Activated CD4-positive, alpha-beta T cell treated with anti-CD3 and anti-CD28 coated beads, Interleukin-2, Interleukin-4, amounts not matched to agents 100 ng/mL and 50 ng/mL, durations not matched to agents 16 hours and 8 hours (primary cell): ENCODE measurements at places on chromosomes 12 and 14.

DNA sequence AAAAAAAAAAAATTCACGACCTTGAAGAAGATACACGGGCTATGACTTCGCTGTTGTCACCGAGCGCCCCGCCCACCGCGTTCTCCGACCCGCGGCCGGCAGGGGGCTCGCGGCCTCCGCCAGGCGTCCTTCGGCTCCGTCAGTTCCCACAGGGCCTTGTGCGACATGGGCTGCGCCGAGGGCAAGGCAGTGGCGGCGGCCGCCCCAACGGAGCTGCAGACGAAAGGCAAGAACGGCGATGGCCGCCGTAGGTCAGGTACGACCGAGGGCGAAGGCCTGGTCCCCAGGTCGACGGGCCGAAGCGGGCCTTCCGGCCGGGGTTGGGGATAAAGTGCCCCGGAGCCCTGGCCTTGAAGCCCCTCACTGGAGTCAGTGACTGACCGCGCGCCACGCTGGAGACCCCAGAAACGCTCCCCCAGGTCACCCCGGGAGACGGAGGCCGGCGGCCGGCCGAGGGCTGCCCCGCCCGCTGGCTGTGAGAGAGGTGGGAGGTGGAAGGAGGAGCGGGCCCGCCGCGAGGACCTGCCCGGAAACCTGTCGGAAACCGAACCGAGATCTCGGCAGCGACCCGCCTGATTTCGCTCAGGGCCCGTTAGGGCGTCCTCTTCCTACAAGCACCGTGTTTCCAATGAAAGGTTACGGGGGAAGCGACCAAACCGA is at the start of gene TXNRD1:
Gene TXNRD1, plus strand, starts transcription at position 142 of the 660 bp plus-strand sequence. Its CDS starts 24 bp downstream, at position 166.
- DNase-seq: peak; percentile 84

DNA sequence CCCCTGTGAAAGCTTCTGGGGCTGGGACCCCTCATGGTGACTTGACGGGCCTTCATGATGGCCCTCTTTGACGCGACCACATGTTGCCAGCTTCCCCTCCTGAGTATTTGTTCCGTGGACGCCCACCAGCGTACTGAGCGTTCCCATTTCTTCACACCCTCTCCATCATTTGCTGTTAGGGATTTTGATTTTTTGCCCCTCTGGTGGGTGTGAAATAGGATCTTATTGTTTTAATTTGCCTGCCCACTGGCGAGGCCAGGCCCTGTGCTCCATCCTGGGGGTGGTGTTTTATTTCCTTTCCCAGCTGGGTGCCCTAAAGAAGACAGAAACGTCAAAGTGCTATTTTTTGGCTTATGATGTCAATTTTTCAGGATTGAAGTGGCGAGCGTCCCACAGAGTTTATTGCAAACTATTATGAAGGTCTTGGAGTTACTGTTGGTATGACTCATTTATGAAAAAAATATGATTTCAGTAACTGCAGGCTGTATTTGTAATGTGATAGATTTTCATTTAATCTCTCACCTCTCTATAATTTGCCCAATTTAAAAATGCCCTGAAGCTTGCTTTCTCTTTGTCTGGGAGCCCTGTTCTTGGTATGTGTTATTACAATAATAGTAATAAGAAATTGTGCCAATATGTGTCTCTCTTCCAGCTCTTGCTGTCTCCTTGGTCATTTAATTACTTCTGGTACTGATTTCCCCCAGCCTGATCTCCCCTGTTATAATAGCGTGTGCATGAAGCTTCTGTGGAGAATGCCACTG is 99.6 kb downstream of the SLC25A47 start:
- DNase-seq: no peak

DNA sequence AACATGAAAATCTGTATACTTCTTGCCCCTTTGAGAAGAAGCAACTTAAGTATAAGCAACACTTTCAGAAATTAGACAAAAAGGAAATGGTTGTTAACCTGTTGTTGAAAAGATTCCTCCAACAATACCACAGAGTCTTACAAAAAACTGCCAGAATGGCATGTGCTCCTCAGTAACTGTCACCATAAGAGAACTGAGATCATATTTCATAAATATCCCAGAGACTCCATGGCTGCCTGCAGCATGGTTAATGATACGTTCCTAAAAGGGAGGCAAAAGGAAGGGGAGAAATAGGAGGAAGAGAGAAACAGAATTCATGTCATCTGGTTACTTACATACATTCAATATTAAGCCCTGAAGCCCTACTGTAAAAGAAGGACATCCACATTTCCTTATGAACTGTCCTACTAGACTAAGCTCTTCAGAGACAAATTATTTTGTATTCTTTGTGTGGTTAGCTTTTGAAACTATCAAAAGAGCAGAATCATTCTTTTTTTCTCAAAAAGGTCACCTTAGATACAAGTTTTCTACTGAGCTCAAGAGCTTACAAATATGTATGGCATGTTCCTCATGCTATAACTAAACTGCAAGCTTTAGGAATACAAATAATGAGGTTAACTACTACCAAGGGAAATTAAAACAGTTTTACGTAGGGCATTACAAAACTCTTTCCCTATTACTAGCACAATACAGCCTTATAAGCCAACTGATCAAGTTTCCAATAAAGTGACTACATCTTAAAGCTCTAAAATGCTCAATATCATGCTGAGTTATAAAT is 37.8 kb downstream of the ERGIC2 start:
- DNase-seq: no peak

DNA sequence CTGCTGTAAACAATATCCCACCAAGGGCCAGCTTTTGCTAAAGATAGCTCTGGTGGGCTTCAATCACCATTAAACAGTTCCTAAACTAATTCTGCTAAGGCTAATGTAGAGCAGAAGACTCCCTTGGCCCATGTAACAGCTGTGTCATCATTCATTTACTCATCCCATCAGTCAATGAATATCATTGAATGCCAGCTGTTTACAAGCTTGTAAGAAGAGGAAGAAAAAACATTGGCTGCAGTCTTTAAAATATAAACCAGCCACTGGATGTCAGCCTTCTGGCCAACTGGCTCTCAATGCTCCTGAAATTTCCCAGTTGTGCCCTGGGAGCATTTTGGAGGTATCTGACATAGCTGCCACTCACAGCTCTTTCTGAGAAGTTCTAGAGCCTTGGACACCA is 18.0 kb upstream of the MAP3K9 start:
- no peak for DNase-seq

GRCh38 chr14:53148671-53149070 is 4.5 kb downstream of the DDHD1 start:
- DNase-seq: peak; percentile 69

GRCh38 chr12:111330800-111331752 is 37.8 kb downstream of the PHETA1 start:
- peak; percentile 11 for DNase-seq

DNA sequence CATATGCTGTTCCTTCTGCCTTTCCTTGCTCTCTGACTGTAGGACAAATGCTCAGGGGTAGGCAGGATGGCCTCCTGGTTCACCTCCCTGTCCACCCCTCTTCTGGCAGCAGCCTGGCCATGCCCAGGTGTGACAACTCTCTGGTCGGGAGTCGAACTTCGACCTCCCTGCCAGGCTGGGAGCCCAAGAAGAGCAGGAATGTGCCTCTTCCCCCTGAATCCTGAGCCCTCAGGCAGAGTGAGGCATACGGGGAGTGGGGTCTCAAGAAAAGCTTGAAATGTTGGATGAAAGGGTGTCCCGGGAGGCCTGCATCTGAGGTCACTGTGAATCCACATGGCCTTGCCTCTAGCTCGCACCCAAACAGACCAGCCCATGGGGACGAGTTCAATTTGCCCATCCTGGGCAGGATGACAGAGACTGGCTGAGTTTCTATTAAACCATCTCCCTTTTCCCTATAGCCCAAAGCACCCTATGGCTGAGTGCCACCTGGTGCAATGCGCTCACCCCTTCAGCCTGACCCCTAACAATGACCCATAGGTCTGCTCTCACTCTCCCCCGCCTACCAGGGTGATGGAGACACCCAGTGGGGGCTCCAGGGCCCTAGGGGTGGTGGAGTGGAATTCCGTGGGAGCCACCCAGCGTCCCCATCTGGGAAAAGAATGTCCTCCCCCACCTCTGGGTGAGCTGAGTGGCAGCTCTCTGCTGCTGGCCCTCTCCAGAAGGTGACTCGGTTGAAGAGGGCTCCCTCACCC is 52.9 kb upstream of the DIO3 start:
- DNase-seq: no peak

DNA sequence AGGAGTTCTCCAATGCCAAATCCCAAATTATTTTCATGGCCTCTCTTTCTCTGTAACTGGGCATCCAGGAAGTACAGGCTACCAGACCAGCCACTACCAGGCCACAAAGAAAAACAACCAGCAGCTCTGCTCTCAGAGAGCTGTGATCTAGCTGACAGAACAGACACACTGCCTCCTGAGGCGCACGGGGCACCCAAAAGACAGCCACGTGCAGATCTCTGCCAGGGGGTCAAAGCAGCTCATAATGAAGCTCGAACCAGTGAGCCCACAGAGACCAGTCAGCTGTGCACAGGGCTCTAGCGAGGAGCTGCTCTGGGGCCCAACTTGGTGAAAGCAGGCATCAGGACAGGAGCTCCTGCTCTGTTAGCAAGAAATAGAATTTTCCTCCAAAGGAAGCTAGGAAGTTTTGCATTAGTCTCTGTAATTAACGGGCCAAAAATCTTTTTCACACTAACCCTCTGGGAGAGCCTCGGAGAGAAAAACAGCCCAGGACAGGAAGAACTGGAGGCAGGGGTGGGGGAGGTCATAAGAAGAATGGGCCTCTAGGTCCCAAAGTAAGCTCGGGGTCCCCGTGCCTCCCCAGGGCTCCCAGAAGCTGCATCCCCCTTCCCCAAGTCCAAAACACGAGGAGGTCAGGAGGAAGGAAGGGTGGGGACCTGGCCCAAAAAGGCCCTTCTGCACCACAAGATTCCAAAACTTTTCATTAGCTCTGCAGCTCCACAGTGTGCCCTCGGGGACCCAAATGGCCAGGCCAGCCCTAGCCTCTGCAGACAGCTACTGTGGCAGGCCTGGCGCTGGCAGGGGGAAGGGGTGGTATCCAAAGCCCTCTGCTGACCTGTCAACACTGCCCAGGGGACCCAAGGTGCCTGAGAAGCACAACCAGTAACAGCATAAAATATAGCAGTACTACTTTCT is 30.2 kb downstream of the ACTN1 start:
- no peak for DNase-seq

- no peak for DNase-seq
These were observed 159.1 kb downstream of the C12orf50 start for GRCh38 chr12:87870061-87870460.

- DNase-seq: no peak
These were observed 36.8 kb downstream of the FGD4 start for GRCh38 chr12:32435921-32436705.
